ENCODE measurements at places on chromosomes 12 and 14. TPM values are rescaled to one million over a fixed set of nuclear protein-coding genes. Genes with fewer than 3 reads are reported as not detected.

GRCh38 chr12:10491766-10492165 is 13.9 kb upstream of the EIF2S3B start:
- DNase-seq = no peak

DNA sequence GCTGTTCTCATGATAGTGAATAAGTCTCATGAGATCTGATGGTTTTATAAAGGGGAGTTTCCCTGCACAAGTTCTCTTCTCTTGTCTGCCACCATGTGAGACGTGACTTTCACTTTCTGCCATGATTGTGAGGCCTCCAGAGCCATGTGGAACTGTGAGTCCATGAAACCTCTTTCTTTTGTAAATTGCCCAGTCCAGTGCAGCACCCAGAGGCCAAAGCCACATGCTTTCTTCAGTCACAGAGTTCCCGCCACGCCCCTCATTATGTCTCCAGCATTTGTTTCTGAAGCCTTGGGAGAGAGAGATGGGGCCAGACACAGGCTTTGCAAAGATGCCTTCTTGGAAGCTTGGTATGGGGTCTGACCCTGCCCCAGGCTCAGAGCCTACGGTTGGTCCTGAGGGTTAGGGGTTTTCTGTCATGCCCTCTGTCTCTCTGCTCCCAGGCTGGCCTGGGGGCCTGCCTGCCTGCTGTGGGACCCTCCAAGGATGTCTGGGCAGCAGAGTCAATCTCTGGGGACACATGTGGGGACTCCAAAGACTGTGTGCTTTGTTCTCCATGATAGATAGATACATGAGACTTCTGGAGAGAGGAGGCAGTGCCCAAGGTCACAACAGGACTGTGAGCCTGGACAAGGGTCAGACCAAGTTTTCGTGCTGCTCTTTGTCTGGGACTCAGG is 114.1 kb upstream of the PRMT8 start:
- no peak for DNase-seq

GRCh38 chr12:40515041-40515816 is 177.0 kb upstream of the CNTN1 start:
- no peak for DNase-seq

GRCh38 chr14:24398653-24399446 is at the start of gene NYNRIN:
Gene NYNRIN (plus strand): TSS chr14:24399003. CDS start chr14:24399247, 244 bp downstream.
- no peak for DNase-seq

GRCh38 chr14:77198561-77198960 is 17.0 kb downstream of the TMEM63C start:
- DNase-seq = no peak

DNA sequence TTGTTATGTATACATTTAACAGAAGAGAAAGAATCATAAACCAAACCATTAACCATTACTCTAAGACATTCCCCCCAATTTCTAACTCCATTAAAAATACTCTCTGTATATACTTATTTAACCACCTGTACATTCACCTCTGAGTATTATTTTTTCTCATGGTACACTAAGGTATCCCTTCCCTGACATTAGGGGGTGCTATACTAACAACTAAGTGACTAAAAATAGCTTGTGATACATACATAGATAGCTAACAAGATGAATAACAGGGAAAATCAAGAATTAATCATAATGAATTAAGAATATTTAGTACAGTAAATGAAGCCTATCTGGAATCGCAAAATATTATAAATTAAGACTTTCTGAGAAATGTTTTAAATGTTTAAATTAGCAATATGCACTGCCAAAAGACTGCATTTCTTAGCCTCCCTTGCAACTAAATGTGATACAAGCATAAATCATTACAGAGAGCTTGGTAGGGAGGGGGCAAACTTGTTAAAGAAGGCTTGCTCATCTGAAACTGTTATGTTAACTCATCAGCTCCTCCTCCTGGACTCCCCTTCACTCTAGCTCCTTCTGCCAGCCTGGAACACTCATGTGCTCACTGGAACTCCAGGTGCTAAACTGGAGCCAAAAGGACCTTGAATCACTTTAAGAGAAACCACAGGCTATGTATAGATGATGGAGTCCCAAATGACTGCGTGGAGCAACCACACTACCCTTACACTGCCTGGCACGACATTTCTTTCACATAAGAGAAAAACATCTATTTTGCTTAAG is 14.9 kb downstream of the C2CD5 start:
- DNase-seq = no peak

Gene B4GALNT3
- not detected for polyA plus RNA-seq
